ENCODE measurements at places on chromosomes 7 and 10.

- DNase-seq, result no peak
Observed at GRCh38 chr10:11444531-11445228, 166.8 kb downstream of the USP6NL start.

GRCh38 chr10:84563355-84563754, 235.0 kb downstream of the CCSER2 start:
- no peak for DNase-seq

DNA sequence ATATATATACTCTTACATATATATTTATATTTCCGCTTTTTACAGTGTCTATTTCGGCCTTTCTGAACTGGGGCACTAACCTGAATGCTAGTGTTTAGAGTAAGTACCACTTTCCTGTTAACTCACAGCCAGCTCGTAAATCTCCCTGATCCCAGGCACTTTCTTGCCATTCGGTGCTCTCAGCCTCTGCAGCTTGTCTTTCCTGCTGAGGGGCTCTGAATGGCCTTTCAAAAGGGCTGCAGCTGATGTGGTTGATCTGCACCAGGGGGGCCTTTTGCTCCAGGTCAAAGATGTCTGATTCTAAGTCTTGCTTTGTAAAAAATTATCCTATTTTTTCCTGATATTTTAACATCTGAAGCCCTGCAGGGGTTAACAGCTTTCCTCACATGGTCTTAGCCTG, 25.5 kb upstream of the HPS1 start:
- no peak for DNase-seq

- peak; percentile 18 for DNase-seq
Observed at GRCh38 chr7:98733036-98733435, 116.0 kb downstream of the NPTX2 start.

- DNase-seq, result no peak
Observed at GRCh38 chr7:30278376-30278775, 6.0 kb upstream of the ZNRF2 start.

DNA sequence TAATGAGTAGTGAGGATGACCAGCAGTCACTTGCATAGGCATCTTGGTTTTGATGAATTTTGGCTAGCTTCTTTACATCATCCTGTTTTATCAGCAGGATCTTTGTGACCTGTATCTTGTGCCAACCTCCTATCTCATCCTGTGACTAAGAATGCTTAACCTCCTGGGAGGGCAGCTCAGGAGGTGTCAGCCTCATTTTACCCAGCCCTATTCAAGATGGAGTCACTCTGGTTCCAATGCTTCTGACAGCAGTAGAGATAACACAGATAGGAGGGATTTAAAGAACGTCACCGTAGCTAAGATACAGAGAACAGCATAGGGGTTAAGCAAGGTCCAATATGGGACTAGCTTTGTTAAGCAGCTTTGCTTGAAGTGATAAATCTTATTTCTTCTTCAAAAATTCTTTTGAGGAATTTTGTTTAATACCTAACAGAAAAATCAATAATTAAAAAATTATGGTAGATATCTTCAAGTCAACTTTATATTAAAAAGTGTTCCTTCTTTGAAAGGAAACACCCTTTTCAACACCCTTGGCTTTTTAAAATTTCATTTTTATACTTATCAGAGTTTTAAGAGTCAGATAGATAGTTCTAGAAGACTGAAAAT, 39.9 kb downstream of the TMEM229A start:
- no peak for DNase-seq

DNA sequence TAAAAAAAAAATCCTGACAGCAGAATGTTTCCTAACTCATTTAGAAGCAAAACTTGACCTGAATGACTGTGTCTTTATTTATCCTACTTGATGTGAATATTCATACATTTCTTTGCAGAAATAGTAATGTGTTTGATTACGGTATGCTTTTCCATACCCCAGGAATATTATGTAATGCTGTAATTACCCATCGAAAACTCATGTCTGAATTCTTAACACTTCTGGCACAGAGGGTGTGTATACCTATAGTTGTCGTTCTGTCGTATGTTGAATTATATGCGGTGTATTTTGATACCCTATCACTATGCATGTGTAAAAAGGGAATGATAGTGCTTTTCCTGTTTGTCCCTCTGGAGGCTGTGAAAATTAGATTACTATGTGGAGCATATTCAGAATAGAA, 26.6 kb downstream of the SDK1 start:
- no peak for DNase-seq

DNA sequence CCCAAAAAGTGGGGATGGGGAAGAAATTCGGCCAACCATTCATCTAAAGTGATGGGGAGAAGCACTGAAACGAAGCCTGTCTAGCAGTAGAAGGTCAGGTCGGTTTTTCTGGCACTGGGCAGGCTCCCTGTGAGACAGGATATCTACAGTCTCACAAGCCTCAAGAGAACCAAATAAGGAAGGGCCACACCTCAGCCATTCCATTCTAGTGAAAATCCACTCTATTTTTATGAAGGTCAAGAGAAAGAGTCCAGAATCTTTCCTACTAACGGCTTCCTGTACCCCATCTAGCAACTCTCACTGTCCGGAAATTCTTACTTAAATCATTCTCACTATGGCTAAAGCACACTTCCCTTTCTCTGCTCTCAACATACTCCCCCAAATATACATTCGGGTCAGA, 267.1 kb downstream of the PRPF18 start:
- DNase-seq, result no peak

- no peak for DNase-seq
Observed at GRCh38 chr10:122494173-122494820, 32.9 kb downstream of the HTRA1 start.

DNA sequence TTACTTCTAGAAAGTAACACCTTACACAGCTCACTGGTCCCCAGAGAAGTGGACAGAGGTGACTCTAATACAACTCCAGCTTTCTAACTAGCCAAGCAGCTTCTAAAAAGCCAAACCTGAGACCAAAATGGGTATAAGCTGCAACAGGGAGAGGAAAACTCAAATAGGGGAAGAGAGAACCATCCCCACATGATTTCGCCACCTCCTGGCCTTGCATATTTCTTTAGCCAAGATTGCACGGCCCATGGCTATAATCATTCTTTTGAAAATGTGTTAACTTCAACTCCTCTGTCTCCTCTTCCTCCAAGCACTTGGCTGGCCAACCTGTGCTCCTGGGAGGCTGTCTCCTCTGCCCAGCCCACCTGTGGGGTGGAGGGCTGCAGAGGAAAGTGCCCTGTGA, 28.7 kb downstream of the NUP42 start:
- no peak for DNase-seq

DNA sequence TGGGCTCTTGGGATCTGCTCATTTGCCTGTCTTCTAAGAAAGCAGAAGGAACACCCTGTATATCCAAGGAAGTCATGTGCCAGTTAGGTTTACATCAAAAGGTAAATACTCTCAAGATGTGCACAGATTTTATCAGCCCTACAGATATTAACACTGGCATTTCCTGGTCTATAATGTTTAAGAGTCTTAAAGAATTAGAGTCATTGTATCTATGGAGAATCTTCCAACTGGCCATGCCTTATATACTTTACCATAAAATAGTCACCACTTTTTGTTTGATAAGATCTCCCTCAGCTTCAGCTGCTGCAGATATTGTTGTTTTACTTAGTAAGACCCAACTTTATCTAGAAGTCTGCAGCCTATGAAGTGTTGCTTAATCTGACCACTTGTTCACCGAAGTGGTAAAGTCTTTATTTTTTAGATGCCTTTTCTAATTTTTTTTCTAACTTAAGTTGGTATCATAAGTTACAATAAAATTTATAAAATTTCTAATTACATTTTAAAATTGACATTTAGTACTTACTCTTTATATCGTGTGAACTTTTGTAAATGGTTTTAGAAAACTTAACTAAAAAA, 58.5 kb downstream of the CPED1 start:
- no peak for DNase-seq

GRCh38 chr7:100075418-100075817, 6.1 kb downstream of the ZNF3 start:
- DNase-seq, result no peak

- DNase-seq, result no peak
Observed at GRCh38 chr7:38746438-38746837, 115.3 kb upstream of the AMPH start.

DNA sequence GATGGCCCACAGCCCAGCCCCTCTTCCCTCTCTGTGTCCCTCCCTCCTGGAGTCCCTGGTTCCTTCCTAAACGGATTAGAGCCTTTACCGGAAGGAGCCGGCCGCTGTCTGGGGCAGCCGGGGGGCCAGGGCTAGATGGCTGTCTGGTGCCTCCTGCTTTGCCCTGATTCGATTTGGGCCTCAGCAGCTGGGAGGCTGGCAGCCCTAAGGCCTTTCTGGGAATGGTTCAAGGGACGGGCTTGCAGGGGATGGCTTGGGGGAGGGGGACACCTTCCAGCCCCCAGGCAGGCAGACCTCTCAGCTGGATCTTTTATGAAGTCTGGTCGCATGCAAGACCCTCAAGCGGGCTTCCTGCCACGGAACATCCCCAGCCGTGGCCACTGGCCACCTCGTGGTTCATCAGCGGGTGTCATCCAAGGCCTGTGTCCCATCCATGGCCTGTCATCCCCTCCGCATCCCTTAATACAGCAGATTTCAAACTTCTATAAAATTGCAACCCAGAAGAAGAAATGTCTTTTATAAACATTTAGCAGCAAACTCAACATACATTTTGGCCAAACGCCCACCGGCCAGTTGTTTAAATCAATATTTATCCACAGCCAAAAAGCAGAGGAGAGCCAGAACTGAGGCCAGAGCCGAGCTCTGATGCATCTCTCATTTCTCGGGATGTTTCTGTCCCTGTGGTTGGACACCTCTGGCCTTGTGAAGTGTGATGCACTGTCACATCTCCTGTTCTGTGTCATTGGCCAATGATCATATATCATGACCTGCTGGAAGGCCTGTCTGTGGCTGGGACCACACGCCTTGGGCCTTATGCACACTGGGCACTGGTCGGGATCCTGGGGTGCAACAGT, 52.0 kb downstream of the GTF2IRD1 start:
- no peak for DNase-seq

DNA sequence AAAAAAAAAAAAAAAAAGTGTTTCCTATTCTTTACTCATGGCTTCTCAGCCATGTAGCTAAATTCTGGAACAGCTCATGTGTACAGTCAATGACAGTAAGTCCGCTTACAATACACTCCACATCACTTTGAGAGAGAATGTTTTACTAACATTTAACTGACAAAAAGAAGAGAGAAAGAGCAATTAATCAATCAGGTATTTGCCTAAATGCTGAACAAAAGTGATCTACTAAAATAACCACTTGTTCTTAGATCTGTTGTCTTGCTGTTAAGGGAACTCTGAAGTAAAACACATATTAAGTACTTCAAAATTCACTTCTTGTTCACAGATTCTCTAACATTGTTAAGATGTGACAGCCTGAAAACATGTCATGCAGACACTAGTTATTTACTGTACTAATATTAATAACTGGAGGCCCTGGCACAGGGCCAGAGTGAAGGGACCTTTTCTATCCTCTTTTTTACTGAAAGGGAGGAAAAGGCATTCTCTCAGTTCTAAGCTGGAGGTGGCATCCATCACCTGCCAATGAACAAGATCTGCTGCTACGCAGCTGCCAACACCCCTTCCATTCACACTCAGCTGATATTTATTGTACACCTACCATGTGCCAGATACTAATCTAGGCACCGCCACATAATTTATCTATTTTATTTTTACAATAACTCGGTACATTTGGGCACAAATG, 72.6 kb downstream of the AHR start:
- DNase-seq, result no peak

DNA sequence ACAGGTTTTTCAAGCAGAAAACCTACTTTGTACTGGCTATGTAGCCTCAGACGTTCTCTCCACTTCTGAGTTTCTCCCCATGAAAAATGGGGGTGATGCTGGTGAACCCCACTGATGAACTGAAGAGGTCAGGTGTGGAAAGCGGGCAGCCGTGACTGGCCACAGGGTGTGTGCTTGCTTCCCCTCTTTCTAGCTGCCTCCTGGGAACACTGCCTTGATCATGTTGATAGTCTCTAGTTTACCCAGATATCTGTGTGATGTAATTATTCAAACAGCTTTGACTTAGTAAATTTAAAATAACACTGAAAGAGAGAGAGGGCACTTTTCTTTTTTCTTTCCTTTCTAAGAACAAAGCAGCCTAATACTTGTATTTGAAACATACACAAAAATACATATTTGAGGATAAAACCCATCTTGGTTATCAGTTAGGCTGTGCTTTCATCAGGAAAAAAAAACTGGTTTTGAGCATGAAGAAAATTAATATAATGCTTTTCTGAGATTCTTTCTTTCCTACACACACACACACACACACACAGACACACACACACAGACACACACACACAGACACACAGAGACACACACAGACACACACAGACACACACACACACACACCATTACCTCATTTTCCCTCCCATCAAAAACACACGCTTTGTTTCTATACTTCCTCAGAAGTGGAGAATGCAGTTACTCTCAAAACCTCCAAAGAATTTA, 76.7 kb downstream of the MACC1 start:
- peak; percentile 22 for DNase-seq

GRCh38 chr7:113289140-113289740, 170.9 kb upstream of the SMIM30 start:
- DNase-seq, result peak; percentile 62

DNA sequence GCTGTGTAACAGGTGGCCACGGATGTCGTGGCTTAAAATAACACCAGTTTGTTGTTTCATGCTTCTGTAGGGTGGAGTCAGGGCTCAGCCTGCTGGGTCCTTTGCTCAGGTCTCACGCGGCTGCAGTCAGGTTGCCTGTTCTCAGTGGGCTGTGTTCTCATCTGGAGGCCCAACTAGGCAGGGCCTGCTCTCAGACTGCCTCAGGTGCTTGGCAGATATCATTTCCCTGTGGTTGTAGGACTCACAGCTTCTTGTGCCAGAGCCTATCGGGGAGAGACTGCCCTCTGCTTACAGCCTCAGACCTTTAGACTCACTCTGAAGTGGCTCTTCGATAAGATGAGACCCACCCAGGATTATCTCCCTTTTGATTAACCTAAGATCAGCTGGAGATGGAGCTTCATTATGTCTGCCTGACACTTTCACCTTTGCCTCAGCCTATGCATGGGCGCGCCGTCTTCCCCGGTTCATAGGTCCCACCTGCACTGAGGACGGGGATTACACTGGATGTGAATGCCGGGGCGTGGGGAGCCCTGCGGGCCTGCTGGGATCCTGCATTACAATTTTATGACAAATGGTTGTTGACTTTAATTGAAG, 55.3 kb downstream of the INPP5A start:
- no peak for DNase-seq

- no peak for DNase-seq
Observed at GRCh38 chr10:43688348-43688892, 39.7 kb upstream of the ZNF32 start.

- DNase-seq, result no peak
Observed at GRCh38 chr10:102113261-102113955, 6.8 kb downstream of the LDB1 start.
